NCI-H2171 treated with DMSO at 0.1 percent for 48 hours (cell line): ENCODE measurements at places on chromosomes 1 and 21.

- DNase-seq: peak; percentile 90
Observed at GRCh38 chr1:59692591-59692990, 122.2 kb upstream of the HOOK1 start.

DNA sequence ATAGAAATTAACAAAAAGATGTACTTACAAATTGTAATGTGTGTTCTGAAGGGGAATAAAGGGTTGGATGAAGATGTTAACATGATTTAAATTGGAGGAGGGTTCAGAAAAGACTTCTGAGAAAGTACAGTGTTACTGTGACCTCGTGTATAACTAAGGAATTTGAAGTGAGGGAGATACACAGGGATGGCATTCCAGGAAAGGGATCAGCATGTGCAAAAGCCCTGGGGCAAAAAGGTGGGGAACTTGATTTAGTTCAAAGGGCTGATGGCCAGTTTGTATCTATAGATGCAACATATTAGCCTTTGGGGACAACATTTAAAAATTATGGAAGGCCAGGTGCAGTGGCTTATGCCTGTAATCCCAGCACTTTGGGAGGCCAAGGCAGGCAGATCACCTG lies 33.3 kb upstream of the DEGS1 start:
- DNase-seq: no peak

DNA sequence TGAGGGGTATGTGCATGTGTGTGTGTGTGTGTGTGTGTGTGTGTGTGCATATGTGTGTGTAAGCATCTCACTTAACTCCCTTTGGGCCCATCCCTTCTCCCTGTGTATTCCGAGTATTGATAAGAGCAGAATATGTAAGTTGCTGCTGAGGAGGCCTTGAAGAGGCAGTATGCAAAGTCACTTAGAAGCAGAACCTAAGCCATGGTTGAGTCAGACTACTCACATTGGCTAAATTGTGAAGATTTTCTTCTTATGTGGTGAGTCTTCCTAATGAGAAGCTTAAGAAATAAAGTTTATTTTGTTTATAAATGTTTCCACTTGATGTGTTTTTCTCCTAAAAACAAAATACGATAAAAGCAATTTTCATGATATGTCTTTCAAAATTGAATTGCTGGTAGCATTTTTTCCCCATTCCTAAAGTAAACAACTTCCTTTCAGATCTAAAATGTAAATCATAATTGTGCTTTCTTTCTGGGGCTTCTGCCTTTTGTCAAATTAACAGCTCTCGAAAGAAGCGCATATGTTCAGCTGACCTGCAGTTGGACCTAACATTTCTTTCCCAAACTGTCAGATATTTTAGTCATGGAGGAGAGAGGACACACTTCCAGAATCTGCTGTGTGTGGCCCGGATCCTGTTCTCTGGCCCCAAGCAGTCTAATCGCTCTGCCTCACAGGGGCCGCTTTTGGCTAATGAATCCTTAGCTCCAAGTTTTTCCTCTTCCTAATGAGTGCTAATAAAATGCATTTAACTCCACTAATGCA lies 284.0 kb downstream of the DUSP10 start:
- no peak for DNase-seq

GRCh38 chr1:108017698-108018097 lies 52.7 kb upstream of the VAV3 start:
- no peak for DNase-seq
